Brain (organoid and tissue), 16 donors: ENCODE measurements at places on chromosomes 5 and 9. TPM values are rescaled to one million over a fixed set of nuclear protein-coding genes. Genes with fewer than 3 reads are reported as not detected.

GRCh38 chr9:33750307-33750838, 45.0 kb upstream of the PRSS3 start:
- peak; percentile 4 for DNase-seq

DNA sequence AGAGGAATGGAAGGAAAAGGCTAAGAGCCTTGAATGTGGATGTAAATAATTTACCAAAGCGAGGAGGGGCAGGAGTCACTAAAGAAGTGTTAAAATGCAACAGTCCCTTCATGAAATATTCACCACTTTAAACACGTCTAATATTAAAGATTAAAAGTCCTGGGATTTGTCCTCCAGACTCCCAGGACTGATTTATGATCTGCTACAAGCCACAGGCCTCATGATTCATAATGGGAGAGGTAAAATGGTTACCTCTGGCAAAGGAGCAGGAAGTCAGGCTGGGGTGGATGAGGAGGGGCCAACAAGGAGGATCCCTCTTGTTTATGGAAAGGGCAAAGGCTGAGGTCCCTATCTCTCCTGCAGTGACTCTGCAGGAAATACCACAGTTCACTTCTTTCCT, 292.4 kb downstream of the TRIM32 start:
- no peak for DNase-seq

GRCh38 chr5:157248821-157249470, 17.0 kb upstream of the CYFIP2 start:
- no peak for DNase-seq

GRCh38 chr5:168346417-168346816, 55.0 kb downstream of the WWC1 start:
- DNase-seq = no peak

DNA sequence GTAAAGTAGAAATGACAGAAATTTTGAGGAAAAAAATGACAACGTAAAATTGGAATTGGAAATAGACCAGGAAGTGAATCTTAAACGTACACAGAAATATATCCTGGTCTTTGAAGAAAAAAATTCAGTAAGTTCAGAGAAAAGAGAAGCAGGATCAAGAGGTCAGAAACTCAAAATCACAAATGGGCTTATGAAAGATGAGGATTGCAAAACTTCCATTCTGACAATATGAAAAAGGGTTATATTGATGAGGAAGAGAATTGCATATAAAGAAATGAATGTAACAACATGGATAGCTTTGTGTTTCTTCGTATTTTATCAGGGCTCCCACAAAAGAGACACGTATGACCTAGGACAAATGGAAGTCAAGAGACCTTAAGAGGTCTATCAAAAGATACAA, 58.1 kb downstream of the OXCT1 start:
- DNase-seq = no peak

DNA sequence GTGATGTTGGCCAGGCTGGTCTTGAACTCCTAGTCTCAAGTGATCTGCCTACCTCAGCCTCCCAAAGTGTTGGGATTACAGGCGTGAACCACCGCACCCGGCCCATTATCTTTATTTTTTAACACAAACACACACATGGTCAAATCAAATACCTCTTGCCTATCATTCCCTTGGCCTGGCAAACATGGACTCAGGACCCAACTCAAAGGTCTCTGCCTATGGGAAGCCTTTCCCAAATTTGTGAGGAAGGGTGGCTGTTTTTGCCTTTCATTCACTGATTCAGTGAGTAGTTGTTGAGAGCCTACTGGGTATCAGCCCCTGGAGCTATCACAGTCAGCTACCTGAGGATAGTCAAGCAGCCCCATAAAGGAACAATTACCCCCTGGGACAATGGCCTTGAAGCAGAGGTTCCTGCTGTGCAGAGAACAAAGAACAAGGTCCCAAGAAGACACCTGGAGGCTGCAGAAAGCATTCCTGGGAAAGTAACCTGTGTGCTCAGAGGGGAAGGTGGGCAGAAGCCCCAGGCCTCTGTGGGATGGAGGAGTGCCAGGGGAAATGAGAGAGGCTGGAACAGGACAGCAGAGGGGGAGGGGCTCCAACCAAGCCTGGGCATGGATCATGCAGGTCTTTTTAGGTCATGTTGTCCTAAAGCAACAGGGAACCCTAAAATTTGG, 126.4 kb downstream of the CRB2 start:
- DNase-seq = no peak

TAF11L5 gene
- polyA plus RNA-seq = not detected

- peak; percentile 13 for DNase-seq
Measured at GRCh38 chr9:128408963-128409431, 11.7 kb upstream of the CERCAM start.

DNA sequence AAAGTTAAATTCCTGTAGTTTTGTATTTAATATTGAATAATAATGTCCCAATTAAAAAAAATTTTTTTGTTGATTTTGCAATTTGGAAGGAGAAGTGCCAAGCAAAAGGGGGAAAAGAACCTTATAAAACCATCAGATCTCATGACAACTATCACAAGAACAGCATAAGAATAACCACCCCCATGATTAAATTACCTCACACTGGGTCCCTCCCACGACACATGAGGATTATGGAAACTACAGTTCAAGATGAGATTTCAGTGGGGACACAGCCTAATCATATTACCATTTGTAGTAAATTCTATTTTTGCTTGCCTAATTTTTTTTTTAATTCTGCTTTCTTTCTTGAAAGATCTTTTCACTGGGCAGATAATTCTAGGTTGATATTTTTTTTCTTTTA, 33.4 kb upstream of the FCHO2 start:
- DNase-seq = no peak
